ENCODE measurements at places on chromosomes 13 and 19.
A peak's percentile ranks its signal among the peaks of the same experiment; 100 is the strongest.

DNA sequence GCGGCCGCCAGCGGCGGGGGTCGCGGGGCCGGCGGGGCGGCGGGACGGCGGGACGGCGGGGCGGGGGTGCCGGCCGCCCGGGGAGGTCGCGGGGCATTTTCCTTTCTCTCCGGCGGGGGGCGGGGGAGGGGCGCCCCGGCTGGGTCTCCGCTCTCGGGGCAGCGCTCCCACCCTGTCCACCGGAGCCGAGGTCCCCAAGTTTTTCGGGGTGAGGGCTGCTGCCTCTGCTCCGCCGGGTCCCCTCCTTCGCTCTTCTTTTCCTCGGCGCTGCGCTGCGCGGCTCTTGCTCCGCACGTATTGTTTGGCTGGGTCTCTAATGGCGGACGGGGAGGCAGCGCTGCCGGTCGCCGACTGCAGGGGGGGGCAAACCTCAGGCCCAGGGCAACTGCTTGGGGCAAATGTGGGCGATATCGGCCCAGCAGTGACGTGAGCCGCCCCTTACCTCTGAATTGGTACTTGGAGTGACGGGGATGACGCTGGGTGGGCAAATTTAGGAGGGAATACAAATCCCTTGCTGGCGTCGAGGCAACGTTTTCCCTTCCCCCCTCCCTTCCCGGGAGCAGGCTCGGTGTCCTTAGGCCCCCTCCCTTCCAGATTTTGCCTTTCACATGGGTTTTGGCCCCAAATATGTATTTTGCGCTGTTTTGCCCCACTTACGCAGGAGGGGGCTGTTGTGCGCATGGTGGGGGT, 759 bp downstream of the ZMYM2 start:
- DNase-seq = peak; percentile 75

DNA sequence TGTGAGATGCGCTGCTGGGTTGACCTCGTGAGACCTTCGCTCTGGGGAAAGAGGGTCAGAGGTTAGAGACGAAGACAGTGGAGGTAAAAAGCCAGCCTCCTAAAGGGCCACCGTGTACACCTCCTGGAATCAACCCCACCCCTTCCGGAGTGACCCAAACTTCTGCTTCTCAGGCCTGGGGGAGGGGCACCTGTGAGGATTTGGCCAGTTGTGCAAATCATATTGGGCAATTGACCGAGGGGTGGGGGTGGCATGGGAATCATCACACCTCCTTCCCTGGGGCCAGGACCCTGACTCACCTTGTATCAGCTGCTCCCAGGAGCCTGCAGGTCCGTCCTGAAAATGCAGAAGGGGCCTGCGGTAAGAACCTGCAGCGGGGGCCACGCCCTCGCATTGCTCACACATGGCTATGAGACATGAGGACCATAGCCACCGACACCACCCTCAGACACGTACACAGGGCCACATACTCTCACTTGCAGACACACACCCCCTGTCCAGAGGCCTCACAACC, 2.8 kb downstream of the TNFSF14 start:
- DNase-seq = no peak

- no peak for DNase-seq
Observed at GRCh38 chr13:27193496-27193895, 21.9 kb upstream of the USP12 start.

DNA sequence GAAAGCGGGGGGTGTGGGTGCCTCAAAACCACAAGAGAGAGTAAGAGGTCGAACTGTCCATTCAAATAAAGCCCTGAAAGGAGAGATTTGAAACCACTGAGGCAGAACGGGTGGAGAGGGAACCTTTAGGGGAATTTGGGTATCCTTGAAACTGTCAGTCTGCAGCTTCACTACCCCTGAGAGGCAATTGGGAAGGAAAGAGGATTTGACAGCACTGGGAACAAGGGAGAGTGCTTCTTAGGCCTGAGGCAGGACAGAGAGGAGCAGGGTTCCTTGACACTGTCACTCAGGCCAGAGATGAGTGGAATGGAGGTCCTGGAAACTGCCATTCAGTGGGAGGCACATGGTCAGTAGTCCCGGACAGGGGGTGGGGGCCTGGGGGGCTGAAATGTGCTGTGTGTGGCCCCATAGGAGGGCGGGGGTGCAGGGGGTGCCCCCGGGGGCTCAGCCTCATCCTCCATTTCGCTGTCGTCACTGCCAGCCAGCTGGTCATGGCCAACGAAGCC, 5.0 kb downstream of the GFY start:
- DNase-seq = no peak

DNA sequence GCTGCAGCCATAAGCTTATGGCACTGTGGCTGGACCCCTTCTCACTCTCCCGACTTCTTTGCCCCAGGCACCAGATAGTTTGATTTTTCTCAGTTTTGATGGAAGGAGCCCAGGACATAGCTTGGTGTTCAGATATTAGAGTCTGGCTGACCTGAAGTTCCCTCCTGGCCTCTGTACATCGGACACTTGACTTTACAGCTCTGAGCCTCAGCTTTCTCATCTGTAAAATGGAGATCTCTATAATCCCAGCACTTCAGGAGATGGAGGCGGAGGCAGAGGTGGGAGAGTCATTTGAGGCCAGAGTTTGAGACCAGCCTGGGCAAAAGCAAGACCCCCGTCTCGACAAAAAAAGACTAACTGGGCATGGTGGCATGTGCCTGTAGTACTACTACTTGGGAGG, 909 bp downstream of the CC2D1A start:
- DNase-seq = no peak

- DNase-seq = no peak
Observed at GRCh38 chr13:33927315-33927714, 109.4 kb downstream of the RFC3 start.

- DNase-seq = no peak
Observed at GRCh38 chr13:112069845-112070251, 2.9 kb downstream of the SOX1 start.

DNA sequence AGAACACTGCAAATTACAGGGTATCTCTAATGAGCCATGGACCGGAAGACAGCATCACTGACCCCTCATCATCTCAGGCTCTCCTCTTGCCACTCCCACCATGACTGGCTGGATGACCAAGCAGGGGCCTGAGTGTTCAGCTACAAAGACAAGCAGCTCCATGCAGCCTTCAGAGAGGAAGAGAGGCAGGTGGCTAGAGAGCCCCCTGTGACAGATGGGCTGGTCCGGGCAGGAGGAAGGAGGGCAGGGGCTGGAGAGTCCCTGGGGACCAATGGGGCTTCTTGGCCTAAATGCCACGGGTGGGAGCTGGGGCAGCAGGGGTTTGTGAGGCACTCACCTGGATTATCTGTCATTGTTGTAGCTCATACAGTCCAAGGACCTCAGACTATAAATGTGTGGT, 12.8 kb upstream of the RASA3 start:
- DNase-seq = no peak

DNA sequence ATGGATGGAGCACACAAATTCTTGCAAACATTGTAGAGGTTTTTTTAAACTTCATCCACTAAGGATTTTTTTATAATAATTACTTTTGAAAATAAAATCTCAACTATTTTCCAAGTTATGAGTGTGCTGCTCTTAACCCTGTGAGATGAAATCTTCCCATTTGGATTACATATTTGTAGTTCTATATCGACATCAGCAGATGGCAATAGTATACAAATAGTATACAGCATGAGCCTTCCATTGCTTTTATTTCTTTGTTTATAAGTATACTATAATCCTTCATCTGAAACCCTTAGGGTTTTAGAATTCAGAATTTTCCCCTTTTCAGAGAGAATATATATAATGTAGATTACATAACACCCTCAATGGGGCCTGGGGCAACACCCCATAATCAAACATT, 70.5 kb downstream of the GJA3 start:
- DNase-seq = no peak

- DNase-seq = no peak
Observed at GRCh38 chr13:43058318-43058674, 34.9 kb downstream of the DNAJC15 start.

GRCh38 chr13:77323858-77324257, 3.0 kb downstream of the MYCBP2 start:
- DNase-seq = no peak

GRCh38 chr19:8017808-8018207, 12.4 kb upstream of the ELAVL1 start:
- peak; percentile 51 for DNase-seq

GRCh38 chr19:11447347-11448262, 12.2 kb downstream of the PRKCSH start:
- DNase-seq = no peak

- peak; percentile 25 for DNase-seq
Observed at GRCh38 chr19:38142176-38143035, 81.6 kb downstream of the DPF1 start.

- DNase-seq = no peak
Observed at GRCh38 chr13:82713687-82714405, 1168.4 kb downstream of the SLITRK1 start.

GRCh38 chr13:111093136-111093535, 22.0 kb upstream of the ARHGEF7 start:
- DNase-seq = no peak

GRCh38 chr19:16660763-16661479, at the start of gene TMEM38A:
TMEM38A (plus strand) TSS chr19:16661139; CDS start chr19:16661218, 79 bp downstream.
- DNase-seq = peak; percentile 49

DNA sequence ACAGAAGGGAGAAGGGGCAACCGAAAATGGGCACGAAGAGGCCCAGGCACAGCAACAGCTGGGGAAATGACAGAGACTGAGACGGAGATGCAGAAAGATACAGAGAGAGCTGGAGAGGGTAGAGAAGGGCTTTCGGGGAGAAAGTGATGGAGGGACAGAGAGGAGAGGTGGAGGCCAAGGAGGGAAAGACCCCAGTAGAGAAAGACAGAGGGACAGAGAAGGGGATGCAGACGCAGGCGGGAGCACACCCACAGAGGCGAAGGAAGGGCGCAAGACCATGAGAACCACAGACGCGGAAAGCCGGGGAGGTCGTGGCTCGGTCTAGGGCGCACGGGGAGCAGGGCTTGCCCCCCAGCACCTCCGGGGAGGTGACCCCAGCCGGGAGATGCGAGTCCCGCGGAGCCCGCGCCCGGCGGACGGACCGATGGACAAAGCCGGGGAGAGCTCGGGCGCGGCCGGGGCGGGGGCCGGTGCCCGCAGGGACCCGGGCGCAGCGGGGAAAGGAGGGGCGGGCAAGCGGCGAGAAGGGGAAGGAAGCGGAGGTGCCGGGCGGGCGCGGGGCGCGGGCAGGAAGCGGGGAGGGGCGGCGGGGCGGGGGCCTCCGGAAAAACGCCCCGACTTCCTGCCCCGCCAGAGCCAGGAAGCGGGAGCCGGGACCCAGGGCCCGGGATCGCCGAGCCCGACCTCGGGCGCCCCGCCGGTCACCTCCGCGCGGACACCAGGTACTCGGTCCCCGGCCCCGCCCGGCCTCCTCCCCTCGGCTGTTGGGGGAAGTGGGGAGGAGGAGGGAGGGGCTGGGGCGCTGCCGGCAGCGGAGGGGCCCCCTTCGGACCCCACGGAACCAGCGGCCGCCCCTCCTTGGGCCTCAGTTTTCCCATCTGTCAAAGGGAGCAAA, at the start of gene ARHGEF1:
TSS of gene ARHGEF1 (plus strand) at position 617 of the 895 bp plus-strand sequence. CDS start 4,899 bp downstream, outside the sequence.
- DNase-seq = peak; percentile 55

Data from CD4-positive, alpha-beta T cell treated with Interleukin-1 beta for 1 hour (primary cell).